Activated CD4-positive, CD25-positive, alpha-beta regulatory T cell (primary cell): ENCODE measurements at places on chromosomes 2 and 18.

DNA sequence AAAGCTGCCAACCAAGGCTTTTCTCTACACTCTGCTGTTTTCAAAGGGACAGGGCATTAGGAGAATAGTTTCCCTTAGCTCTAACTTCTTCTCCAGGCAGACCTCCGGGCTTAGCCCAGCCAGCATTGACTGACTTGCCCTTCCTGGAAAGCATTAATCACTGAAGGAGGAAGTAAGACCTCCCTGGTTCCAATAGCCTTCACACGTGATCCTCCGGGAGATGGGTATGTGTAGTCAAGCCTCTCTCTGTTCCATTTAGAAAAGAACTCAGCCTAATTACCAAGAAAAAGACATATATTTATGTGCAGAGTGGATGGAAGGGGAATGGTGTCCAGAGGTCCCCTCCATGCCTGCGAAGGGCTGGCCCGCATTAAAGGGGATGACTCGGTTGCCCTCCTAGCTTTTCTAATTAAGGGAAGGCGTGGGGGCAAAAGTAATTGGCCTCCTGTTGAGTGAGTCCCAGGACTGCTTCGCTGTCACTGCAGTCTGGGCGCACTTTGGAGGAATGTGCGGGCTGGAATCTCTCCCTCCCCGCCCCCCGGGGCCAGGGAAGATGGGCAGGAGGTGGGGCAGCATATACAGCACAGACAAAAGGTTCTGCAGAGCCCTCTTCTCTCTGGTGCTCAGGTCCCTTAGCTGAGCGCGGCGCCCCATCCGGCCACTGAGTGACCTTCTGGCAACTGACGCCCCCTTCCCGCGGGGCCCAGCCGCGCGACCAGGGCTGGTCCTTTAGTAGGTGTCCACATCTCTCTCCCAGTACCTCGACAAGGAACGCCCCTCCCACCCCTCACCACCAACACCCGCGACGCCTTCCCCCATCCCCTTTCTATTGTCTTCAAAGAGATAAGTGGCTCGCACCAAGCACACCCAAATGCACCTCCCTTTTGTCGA is 686.0 kb downstream of the NRXN1 start:
- no peak for DNase-seq

DNA sequence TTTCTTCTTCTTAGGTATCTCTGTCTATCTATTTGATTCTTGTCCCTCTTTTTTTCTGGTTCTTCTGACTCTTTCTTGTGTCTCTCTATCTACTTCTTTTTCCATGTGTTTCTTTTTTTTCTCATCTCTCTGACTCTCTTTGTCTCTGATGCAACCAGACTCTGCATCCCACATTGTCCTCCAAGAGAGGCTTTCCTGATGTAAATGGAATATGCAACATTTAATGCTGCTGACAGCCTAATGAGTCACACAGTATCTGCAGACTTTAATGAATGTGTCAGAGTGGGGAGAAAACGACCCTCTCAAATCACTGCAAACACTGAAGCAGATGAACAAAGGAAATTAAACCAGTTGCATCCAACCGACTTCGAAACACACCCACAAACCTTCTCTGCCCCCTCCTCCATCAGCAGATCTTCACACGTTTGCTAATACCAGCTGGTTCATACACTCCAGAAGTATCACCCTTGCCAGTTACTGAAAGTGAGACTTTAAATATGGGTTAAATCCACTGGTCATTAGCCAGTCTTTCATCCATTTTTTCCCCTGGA is 351.5 kb downstream of the TXNL1 start:
- DNase-seq, result no peak

GRCh38 chr18:12811191-12811950 is 72.7 kb downstream of the PTPN2 start:
- DNase-seq, result no peak

DNA sequence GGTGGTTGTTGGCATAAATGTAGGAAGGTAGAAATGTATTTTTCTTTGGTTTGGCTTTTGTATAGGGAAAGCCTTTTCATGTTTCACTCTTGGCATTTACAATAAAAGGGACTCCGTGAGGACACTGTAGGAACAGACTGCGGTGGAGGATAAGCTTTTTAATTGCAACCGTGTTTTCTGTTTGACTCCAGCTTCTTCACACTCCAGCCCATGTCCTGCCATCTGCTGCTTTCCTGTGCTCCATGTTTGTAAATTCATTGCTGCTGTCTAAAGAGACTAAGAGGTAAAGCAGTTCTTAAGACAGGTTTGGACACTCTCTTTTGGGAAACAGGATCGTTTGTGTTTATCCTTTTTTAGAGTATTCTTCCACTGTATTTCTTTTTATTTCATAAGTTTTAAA is 33.3 kb downstream of the WDR75 start:
- no peak for DNase-seq

GRCh38 chr18:6333981-6334380 is 80.7 kb downstream of the L3MBTL4 start:
- no peak for DNase-seq

- DNase-seq, result no peak
Measured at GRCh38 chr18:48918660-48919456, 31.9 kb downstream of the SMAD7 start.

DNA sequence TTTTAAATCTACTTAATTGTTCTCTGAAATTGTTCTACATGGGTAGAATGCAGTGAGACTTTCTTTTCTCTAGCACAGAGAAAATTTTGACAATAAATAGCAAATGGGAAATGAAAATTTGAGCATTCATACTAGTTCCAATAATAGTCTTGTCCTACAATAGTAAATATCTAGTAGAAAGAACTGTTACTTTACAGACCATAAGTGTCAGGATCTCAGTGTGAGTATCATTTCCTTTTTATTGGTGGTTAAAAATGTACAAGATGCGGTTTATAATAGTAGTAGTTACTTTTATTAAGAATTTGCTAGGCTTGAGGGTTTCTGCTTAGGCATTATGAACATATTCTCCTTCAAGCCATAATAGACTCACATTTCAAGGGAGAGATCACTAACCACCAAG is 43.2 kb downstream of the KCNE4 start:
- DNase-seq, result no peak

DNA sequence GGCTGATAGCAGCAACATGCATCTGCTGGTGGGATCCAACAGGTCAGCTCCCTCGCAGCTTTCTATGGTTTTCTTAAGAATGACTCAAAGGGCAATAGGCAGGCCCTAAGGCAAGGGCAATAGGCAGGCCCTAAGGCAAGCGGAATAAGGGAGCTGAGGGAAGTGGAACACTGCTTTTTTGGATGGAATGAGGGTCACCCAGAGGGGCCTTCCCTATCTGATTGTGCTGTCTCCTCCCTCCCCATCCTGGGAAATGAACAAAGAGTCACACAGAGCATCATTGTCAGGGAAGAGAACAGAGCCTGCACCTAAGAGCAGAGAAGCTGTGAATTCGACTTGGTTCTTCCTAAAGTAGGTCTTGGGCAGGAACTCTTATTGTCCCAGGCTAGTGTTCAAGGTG is 43.3 kb upstream of the PTPRM start:
- DNase-seq, result no peak

DNA sequence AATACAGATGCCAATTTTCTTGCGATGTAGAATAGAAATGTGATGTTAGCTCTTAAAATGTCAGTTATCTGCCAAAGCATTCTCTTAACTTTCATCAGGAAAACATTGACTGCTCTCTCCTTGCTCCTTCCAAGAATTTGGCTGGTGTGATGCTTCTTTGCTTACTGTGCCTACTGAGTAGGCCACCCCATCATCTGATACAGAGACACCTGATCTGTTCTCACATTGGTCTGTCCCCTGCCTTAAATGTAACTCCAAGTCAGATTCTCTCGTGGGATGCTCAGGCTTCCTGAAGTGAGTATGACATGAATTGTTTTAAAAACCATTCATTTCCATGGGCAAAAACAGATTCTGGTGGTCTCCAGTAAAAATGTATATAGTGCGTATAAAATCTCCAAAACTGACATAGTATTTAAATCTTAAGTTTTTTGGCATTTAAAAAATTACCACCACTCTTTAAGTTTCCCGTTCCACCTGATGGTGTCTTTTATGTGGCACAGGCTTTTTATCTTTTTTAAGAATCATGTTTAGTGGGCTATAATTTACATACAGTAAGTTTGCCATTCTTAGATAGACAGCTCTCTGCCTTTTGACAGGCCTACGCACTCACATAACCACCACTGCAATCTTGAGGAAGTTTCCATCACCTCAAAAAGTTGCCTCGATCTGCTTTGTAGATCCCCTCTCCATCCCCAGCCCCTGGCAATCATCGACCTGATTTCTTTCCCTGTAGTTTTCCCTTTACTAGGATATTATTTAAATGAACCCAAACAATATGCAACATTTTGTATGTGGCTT is 36.6 kb downstream of the UBE2F start:
- DNase-seq, result no peak

GRCh38 chr2:36395866-36396265 is 40.3 kb downstream of the CRIM1 start:
- no peak for DNase-seq

GRCh38 chr2:198268519-198268918 is 464.1 kb downstream of the PLCL1 start:
- no peak for DNase-seq

- no peak for DNase-seq
Measured at GRCh38 chr2:71887196-71887595, 260.5 kb downstream of the CYP26B1 start.

- DNase-seq, result no peak
Measured at GRCh38 chr18:46113751-46114150, 9.6 kb downstream of the HAUS1 start.

- DNase-seq, result no peak
Measured at GRCh38 chr2:12173943-12174340, 427.5 kb downstream of the LPIN1 start.

GRCh38 chr2:10287761-10288160 is 14.9 kb upstream of the HPCAL1 start:
- no peak for DNase-seq

DNA sequence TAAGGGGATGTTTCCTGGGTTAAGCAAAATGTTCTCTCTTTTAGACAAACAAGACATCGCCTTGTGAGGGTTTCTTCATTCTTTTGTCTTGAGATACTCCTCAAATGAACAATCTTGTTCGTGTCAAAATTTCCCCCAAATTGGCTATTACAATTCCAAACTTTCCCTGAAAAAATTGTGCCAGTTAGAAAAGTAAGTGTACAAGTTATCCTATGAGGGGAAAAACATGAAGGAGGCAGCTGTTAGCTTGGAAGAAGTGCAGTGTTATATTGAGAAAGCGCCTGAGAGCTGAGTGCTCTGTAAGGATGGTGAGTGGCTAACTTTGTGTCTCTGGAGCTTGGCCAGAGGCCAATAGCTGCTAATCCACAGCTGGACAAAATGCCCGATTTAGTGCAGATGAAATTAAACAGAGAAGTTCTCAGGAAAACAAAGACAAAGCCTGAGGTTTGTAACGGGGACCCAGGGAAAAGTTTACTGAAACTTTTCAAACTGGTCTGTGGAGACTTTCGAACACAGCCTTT is 14.1 kb upstream of the PLEKHH2 start:
- no peak for DNase-seq

- DNase-seq, result no peak
Measured at GRCh38 chr2:19855542-19856431, 46.0 kb downstream of the TTC32 start.

DNA sequence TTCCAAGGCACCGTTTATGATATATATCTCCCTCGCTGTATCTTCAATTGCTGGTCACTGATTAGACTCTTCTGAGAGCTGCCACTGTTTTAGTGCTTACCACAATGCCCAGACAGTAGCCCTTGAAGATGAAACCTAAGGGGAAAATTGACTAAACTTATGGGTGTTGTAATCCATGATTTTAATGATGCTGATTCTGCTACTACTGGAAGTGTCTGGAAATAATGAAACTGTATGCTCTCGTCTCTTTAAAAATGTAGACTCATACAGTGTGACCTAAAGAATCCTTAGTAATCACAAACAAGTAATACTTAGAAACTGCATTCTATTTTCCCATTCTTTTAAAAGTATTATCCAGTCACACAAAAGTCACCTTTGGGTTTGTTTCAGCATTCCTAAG is 5.5 kb upstream of the SLC8A1 start:
- DNase-seq, result no peak

GRCh38 chr2:230155359-230155758 is 64.4 kb downstream of the SP110 start:
- no peak for DNase-seq

DNA sequence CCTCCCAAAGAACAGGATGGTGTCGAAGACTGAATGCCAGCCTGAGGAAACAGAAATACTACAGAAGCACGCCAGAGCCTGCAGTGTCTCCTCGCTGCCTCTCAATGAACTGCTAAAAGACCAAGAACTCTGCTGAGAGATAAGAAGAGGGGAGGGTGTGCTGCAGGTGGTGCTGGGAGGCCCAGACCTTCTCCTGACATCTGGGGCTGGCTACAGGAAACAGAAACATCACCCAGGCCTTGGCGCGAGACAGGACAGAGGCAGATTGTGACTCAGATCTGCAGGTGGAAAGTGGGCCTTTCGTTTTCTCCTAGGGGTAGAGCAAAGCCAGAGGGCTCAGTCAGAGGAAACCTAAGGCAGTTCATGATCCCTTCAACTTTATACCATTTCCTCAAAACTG is 250.3 kb upstream of the TCF4 start:
- no peak for DNase-seq

DNA sequence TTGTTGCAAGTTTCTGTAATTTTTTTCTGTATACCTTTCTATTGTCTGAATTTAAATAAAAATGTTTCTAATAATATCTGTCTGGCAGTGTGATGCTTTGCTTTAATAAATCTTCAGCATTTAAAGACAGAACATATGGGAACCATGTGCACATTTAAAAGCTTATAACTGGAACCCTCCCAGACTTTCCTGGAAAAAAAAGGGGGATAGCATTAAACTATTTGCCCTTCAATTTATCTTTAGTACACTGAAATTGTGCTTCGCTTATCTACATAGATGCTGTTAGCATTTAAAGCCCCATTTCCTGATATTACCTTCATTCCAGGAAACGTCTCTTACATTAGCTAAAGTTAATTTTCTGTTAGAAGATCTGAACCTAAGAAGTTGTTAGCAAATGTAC is 64.6 kb downstream of the ZC3H6 start:
- DNase-seq, result no peak

- no peak for DNase-seq
Measured at GRCh38 chr2:133476931-133477615, 91.2 kb downstream of the NCKAP5 start.

DNA sequence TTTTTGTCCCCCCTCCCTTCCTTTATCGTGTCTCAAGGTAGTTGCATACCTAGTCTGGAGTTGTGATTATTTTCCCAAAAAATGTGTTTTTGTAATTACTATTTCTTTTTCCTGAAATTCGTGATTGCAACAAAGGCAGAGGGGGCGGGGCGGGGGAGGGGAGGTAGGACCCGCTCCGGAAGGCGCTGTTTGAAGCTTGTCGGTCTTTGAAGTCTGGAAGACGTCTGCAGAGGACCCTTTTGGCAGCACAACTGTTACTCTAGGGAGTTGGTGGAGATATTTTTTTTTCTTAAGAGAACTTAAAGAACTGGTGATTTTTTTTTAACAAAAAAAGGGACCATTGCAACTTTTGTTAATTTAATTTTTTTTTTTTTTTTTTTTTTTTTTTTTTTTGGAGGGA is 2.1 kb downstream of the SOX11 start:
- no peak for DNase-seq

DNA sequence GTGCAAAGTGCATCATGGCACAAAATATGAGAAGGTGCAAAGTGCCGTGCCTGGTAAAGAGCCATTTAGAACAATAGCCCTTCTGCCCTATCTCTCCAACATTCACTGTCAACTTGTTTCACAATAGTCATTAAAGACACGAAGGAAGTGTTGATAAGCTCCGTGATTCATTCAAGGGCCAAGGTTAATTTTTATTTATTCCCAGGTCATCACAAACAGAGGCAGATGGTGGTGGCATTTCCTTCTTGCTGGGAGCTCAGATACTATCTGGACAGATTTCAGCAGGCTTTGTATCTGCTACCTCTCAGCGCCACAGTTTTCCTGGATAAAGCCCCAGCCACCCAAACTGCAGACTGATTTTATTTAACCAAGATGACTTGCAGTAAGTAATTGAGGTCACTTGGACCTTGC is 309.3 kb downstream of the ZNF521 start:
- DNase-seq, result no peak
